Activated T-cell treated with anti-CD3 and anti-CD28 coated beads for 4 hours (primary cell): ENCODE measurements at places on chromosomes 5 and 9.

DNA sequence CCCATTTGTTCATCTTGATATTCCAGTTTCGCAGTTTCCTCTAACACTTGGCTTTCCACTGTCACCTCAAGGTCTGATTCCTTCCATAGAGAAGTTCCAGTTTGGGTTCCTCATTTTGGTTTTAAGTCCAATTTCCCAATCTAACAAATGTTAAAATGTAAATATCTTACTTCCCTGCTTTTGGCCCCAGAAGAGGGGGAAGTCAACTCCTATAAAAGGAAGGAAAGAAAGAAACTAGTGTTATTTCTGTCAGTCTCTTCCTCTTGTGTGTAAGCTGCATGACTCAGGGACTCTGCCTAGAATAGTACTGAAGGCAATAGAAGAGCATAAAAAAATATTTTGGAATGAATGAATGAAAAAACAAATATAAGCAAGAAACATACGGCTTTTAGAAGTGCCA is 127.5 kb upstream of the CCNG1 start:
- no peak for DNase-seq

DNA sequence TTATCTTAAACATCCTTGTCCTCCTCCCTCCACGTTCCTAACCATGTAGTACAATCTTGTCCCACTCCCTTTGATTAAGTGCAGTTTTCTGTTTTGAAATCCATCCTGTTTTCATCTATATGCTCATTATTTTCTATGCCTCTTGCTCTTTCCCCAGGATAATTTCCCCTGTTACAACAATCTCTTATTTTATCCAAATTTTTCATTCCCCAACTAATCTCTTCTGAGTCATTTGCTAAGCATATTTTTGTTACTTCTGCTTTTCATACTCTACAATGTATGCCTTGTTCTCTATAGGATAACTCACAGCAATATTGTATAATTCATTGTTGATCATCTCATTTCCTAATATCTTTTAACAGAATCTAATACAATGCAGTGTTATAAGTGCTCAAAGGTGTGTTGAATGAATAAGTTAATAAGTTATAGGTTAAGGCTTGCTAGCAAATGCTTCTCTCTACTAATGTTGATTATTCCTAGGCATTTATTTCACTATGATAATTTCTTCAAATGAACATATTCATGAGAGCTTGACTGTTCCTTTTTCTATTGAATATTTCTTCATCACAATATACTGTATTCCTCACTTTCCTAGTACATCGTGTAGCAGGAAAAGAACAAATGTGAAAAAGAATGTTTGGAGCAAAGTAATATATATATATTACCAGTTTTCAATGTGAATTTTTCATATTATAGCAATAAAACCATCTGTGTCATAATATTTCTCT is 1.5 kb downstream of the OMD start:
- DNase-seq = no peak

DNA sequence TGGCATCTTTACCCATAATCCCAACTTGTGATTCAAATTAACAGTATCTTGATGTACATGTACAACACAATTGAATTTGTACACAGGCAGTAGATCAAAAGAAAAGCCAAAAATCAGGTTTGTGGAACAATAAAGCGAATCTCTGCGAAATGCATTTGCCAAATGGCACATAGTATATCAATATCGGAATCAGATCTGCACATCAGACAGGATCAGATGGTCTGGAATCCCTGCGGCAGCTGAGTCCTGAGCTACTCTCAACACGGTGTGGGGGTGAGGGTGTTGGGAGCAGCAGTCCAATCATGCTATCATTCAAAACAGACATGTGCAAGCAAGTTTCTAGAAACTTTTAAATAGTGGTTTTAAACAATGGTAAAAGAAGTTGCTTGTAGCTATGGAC is 358.3 kb downstream of the SEMA5A start:
- DNase-seq = no peak

GRCh38 chr9:132721661-132722060 is 51.4 kb downstream of the GTF3C4 start:
- no peak for DNase-seq

GRCh38 chr9:127422133-127422782 is 1.9 kb upstream of the ZNF79 start:
- no peak for DNase-seq

- no peak for DNase-seq
Measured at GRCh38 chr5:54725391-54726280, 208.1 kb downstream of the SNX18 start.

- DNase-seq = peak; percentile 23
Measured at GRCh38 chr9:85723215-85723614, 18.5 kb downstream of the AGTPBP1 start.

DNA sequence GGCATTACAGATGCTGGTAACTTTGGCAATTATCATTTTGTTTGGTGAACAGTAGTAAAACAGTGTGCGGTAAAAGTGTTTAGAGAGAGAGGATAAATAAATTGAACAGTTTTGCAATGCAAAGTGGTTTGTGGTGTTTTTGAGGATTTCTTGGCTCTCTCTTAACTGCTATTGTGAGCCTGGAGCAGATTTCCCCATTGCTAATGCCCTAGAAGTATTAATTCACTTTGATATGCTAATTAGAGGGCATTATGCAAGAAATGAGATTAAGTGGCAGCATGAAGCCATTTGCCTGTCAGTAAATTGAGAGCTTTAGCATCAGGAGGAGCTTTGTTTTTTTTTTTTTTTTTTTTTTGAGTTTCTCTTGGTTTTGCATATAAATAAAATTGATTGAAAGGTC is 8.2 kb downstream of the PBX3 start:
- no peak for DNase-seq

DNA sequence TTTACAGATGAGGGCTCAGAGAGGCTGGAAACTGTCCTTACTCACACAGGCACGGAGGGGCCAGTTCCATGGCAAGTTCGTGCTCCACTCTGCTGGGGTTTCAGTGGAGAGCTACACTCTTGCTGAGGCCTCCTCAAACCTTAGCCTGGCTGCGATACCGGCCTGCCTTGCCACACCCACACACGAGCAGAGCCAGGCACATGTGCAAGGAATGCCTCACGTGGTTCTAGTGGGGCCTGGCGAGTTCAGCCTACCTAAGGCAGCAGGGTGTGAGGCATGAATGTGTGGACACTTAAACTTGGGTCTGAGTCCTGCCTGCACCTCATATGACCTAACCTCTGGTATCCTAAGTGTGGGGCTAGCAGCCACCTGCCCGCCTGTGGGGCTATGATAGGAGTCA is 21.5 kb upstream of the PRDM12 start:
- no peak for DNase-seq

GRCh38 chr5:15124871-15125568 is 253.4 kb upstream of the ANKH start:
- no peak for DNase-seq

GRCh38 chr5:178483620-178484019 is 106.6 kb downstream of the COL23A1 start:
- peak; percentile 24 for DNase-seq

DNA sequence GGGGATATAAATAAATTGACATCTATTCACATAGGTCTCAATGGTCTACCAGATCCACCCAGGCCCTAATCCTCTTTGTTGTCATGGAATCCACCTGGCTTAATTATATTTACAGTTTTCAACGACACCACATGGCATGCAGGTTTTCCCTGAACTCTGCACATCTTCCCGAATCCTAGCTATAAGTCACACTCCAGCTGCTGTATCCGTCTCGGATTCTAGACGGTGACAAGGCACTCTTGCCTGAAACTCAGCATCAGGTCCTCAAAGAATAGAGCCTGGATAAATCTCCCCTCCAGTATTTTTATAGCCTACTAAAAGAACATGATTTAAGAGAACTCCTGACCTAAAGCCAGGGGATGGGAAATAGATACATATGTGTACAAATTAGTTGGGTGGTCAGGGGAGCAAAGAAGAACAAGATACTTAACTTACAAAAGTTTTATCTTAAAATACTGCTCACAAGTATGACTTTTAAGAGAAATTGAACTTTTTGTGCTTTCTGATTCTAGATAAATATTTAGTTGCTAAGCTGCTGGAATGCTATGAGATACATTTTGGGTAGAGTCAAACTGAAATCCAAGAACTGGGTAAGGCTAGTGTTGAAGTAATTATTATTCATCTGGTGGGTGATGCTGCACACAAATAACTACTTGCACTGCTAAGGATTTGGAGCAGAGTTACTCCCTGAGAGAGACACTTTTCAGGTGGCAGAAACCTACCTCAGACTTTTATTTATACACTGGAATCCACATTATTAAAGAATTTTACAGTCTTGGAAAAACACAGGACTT is 187.3 kb downstream of the EFNA5 start:
- DNase-seq = no peak

GRCh38 chr9:76598981-76599380 is 140.0 kb downstream of the GCNT1 start:
- DNase-seq = no peak

DNA sequence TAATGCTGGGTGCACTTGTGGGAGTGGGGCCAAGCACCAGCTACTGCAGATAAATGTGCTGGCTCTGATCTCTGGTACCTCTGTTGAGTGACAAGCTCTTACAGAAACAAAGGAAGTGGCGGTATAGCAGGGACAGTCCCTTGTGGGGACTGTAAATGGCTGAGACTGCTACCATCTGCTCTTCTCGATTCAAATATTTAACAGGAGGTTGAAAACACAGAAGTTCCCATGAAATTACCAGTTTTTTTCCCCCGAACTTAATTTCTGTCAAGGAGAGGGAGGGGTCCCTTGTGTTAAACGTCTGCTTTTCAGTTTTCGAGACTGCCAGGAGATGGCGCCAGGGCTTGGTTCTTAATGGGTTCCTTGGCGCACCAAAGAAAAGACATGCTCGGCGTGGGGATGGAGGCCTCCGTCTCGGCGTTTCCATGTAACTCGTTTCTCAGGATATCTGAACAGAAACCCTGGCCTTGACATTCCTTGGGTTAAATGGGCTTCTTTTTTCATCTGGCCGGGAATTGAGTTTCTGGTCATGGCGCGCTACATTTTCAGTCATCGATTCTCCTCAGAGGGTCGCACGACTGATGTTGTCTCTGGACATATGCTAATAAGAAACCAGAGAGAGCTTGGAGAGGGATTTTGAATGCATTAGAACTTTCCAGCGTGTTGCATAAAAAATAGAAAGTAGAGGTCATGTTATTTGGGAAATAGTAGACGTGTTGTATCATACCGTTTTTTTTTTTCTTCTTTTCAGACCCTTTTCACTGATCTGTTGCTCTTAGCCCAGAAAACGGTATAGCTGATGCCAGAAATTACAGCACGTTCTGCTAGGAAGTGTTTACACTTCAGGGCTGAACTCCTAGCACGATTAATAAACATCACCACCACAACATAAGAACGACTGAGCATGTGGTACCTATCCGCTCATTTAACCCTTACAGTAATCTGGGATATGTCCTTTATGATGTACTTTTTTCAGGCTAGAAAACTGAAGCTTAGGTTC is 64.0 kb downstream of the CARTPT start:
- no peak for DNase-seq

DNA sequence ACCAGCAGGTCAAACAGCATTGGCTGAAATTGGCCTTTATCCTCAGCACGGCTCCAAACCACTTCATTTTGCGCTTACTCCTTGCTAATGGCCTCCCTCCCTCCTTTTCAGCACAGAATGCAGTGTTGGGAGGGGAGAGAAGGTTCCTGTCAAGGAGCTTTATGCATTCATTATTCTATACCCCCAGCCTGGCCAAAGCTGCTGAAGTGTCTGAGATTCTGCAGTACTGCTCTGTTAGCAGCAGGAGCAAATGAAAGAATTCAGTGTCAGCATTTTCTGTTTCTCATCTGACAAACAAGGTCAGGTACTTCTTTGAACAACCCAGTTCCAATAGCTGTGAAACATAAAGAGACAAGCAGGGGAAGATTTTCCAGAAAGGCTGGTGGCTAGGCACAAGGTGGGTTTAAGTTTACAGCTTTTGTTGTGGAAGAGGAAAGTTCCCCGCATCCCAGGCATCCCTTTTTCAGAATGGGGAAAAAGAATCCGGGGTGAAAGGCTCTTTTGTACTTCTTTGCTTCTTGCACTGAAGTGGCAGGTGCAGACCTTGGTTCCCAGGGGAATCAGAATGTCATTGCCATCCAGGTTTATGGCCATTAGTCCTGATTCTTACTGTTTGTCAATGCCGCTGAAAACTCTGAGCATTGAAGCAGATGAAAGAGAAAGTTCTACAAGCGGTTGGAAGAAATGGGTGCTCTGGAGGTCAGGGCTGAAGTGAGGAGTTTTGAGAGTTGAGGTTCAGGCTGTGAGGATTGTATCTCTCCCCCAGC is 109.3 kb upstream of the APC start:
- no peak for DNase-seq

DNA sequence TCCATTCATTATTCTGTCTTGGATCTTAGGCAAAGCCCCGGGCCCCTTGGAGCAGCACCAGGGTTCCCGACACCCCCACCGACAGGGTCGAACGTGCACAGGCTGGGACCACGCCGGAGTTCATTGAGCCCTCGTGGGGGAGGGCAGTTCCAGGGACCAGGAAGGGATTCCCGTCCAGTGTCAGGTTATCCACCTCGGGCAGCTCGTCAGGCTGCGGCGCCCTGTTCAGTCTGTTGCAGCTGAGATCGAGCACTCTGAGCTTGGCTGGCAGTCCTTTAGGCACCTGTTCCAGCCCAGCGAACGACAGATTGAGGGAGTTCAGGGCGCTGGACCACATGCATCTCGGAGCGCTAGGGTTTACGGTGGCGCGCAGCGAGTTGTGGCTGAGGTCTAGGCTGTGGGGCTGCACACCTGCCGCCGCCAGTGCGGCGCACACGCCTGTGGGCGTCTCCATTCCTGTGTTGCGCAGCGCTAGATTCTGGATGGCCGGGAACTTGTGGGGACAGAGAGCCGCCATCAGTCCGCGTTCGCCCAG is 1.1 kb downstream of the CD14 start:
- DNase-seq = no peak
